ENCODE measurements at places on chromosomes 3 and 15.

DNA sequence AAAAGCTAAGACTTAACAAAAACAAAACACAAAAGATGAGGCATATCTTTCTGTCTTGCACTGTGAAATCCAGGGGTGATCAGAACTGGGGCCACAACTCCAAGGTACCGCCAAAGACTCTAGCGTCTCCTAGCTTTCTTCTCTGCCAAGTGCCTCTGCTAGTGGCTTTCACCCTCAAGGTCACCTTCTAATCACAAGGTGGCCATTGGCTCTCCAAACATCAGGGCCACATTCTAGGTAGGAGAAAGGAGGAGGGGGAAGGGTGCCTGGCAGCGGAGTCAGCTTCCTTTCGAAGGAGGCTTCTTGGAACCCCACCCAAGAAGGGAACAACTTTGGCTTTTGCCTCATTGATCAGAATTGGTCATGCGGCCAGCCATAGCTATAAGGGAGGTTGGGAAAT, 168.8 kb upstream of the SMAD3 start:
- no peak for DNase-seq

DNA sequence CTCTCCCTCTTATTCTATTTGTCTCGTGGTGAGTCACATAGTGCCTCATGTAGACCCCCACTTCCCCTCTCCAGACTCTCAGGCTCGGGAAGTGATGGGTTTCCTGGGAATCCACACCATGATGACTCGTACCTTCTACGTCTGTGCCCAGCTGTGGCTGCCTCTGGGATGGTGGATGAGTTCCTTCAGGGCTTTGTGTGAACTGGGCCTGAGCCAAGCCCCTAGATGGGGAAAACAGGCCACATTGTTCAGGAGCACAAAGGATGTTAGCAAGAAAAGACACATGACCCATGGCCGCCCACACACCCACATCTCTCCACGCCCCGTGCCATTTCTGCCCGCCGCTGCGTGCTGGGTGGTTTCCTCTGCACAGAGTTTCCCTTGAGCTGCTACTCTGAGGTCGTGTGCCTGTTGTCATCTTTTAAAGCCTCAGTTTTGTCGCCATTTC, 10.5 kb downstream of the ISG20 start:
- DNase-seq: peak; percentile 89

- DNase-seq: no peak
Measured at GRCh38 chr3:133055339-133055738, 17.1 kb downstream of the TMEM108 start.

GRCh38 chr3:12981306-12982275, 91.6 kb downstream of the IQSEC1 start:
- DNase-seq: no peak

DNA sequence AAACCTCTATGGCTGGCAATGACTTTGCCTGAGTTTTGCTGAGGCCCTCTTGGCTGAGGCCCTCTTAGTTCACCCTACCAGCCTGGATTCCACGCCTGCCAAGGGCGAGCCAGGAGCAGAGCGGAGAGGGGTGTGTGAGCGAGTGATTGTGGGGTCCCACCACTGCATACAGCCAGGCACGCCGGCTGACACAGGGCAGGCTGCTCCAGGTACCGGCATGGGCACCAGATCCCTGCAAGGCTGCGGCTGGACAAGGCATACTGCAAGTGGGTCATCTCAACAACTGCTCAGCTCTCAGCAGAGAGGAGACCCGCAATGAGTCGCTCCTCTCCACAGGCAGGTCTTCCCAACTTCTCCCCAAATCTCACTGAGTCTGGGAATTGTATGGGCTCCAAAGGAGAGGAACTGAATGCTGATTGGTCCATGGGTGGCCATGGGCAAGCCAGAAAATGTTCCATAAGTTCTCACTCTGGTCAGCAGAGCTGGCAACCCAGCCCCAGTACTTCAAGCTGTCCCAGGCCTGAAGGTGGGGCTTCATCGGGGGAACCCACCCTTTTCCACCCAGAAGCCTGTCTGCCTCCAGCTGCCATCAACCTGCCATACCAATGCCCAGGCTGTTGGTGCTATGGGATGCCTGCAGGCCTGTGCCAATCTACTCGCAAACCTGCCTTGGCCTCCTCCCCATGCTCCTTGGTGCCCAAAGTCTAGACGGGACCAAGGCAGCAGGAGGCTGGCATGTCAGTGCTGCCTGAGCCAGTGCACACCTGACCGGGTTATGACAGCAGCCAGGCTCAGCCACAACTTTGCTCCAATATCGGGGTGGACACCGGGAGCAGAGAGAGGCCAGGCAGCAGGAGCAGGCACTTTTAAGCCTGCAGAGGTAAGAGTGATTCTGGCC, 1273.6 kb upstream of the GBE1 start:
- no peak for DNase-seq

- DNase-seq: no peak
Measured at GRCh38 chr15:29677871-29678461, 144.3 kb downstream of the TJP1 start.

DNA sequence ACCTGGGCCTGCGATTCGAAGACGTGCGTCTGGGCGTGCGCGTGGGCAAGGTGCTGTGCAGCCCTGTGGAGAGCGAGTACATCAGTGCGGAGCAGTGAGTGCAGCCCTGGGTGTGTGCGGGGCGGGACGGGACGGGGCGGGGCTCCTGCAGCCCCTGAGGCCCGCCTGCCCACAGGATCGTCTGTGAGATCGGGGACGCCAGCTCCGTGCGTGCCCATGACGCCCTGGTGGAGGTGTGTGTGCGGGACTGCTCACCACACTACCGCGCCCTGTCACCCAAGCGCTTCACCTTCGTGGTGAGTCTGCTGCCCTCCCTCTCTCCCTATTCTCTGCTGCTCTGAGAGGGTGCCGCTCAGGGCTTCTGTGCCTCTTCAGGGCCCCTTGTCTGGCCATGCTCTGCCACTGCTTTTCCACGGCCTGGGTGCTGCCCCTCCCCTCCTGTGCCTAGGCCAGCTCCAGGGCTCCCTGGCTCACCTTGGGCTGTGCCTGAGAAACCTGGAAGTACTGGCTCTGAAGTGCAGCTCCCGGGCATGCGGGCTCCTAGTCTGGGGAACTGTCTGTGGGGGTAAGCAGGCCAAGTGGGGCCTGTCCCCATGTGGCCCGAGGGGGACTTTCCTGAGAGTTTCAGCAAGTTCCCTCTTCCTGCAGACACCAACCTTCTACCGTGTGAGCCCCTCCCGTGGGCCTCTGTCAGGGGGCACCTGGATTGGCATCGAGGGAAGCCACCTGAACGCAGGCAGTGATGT, 31.8 kb downstream of the PLXNA1 start:
- DNase-seq: no peak

DNA sequence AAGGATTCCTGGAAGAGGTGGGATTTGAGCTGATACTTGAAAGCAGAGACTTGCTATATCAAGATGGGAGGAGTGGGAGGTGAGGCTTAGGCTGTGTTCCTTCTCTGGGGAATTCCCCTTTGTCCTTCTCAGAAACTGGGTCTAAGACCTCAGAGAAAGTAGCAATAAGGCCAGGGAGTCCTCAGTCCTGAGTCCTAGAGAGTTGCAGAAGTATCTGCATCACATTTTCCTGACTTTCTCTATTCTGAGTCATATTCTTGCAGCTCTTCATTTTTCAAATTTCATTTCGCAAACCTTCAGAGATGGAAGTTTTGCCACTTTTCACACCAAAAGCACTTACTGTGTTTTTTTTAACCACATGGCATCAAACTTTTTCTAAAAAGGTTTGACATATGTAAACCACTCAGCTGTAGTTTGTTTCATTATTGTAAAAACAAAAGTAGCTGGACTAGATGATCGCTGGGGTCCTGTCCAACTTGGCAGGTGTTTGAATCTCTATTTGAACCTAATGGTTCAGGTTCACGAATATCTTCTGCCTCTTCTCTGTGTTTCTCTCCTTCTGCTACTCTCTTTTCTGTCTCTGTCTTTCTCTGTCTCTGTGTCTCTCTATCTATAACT, 21.3 kb downstream of the COLQ start:
- no peak for DNase-seq

DNA sequence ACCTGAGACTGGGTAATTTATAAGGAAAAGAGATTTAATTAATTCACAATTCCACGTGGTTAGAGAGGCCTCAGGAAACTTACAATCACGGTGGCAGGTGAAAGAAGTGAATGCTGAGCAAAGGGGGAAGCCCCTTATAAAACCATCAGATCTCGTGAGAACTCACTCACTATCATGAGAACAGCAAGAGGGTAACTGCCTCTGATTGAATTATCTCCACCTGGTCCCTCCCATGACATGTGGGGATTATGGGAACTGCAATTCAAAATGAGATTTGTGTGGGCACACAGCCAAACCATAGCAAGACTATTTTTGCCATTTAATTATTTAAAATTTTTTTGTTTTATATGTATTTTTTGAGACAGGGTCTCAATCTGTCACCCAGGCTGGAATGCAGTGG, 27.0 kb upstream of the KCTD6 start:
- DNase-seq: no peak

GRCh38 chr15:92914768-92915221, 14.7 kb downstream of the CHD2 start:
- DNase-seq: no peak

DNA sequence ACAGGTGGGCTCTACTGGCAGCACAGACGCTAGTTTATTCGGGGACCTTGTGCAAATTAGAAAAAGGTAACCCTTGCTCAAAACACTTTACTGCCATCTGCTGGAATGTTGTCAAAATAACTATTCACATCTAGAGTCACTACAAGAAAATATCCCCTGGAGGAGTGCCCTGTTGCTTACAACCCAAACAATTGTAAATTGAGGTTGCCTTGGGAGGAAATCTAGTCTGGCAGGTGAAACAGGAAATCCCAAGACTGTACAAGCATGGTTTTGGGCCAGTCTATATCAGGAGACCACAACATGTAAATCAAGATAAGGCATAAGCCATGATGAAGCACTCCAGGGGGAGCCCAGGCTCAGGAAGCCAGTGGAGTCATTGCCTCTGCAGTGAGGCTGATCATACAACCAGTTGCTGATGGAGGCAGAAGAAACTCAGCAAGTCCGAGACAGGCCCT, 136.8 kb upstream of the ACP3 start:
- DNase-seq: peak; percentile 10

DNA sequence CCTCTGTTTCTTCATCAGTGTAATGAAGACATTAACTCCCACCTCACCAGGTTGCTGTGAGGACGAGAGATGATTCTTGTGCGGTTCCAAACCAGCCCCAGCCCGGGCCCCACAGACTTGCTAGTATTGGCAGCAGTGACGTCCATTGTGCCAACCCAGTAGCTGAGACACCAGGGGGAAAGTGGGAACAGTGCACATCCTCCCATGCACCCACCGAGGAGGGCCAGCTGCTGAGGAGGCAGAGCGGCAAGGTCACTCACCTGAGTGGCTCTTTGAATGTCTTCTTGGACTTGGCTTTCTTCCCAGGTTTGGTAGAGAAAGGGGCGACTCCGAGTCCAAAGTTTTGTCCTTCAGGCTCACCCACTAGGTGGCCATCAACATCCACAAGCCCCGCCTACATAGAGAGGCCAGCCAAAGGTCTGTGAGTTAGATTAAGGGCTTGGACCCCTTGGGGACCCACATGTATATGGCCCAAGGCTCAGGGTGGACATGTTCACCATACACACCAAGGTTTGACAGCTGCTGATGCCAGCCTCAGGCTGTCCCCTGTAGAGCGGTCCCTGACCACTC, 38.0 kb downstream of the KIF9 start:
- DNase-seq: no peak

DNA sequence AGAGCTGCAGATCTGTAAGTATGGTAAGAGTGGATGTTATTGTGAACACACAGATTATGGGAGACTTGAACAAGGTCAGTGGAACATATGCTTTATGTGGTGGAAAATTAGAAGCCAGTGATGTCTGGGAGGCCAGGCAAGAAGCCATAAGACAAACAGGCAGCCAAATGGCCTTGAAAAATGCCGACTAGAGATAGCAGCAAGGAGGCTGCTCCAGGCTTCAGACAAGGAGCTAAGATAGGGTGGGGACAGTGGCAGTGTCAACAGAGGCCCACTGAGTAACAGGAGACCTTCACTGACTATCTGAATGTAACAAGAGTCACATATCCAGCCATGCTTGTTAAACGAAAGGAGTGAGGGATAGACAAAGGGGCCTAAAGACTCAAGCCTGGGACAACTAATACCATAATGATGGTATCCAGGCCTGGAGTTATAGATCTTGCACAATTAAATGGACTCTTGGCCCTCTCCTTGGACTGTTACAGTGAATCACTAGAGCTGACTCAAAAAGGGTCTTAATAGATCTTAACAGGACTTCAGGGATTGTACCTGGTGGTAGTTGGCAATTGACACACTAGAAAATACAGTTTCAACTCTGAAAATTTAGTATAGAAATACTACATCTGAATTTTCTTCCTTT, 50.6 kb downstream of the CFAP20DC start:
- DNase-seq: no peak

GRCh38 chr3:113223475-113224281, 12.3 kb downstream of the BOC start:
- DNase-seq: no peak

GRCh38 chr3:155398046-155398445, 104.6 kb upstream of the STRIT1 start:
- no peak for DNase-seq

All from kidney epithelial cell (primary cell).